ENCODE measurements at places on chromosomes 12 and 14. TPM values are rescaled to one million over a fixed set of nuclear protein-coding genes. Genes with fewer than 3 reads are reported as not detected.

Gene ADAMTS20
- 0.48 TPM for polyA plus RNA-seq

Gene RND1
- polyA plus RNA-seq = 0.52 TPM

DNA sequence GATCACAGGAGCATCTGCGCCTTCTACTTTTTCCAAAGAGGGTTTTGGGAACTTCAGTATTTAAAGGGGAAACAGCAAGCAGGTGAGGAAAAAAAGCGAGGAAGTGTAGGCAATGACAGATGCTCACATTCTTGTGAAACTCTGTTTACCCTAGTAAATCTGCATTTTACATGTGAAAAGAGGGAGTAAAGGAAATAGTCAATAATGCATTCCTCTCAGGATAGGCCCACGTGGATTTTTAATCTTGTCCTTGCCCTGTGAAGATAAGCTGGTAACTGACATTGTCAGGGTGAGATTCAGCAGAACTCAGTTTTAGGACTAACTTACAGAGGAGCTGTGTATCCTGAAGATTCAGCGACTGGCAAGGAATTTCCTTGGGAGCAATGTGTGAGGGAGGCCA lies 1119.2 kb upstream of the TMEM132C start:
- DNase-seq = no peak

GRCh38 chr12:5798242-5799015 lies 146.6 kb downstream of the ANO2 start:
- DNase-seq = no peak

DNA sequence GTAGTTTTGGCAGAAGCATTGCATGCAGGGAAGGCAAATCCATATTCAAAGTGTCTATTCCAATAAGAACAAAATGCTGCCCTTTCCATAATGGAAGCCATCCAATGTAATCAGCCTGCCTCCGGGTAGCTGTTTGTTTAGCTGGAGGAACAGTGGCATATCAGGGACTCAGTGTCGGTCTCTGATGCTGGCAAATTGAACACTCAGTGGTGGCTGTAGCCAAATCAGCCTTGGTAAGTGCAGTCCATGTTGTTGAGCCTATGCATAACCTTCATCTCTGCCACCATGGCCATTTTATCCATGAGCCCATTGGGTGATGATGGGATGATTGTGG lies 147.8 kb upstream of the MAX start:
- DNase-seq = no peak

GRCh38 chr14:52073251-52073650 lies 4.4 kb upstream of the NID2 start:
- DNase-seq = no peak

DNA sequence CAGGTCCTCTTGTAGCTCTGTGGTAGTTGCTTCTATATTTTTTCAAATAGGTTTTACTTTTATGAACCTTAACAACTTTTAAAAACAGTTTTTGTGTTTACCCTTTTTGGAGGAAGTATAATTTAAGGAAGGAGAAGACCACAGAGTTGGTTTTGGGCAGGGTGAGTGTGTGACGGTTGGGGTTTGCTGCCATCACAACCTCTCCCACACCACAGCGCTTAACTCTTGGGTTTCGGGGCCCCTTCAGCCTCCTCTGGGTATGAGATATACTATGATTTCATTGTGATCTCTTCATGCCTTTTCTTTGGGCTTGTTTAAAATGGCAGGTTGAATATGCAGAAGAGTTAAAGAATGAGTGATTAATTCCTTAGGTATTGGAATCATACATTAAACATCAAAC lies 228.7 kb upstream of the CRY1 start:
- no peak for DNase-seq

Gene HOXC10
- polyA plus RNA-seq = 49.1 TPM

DNA sequence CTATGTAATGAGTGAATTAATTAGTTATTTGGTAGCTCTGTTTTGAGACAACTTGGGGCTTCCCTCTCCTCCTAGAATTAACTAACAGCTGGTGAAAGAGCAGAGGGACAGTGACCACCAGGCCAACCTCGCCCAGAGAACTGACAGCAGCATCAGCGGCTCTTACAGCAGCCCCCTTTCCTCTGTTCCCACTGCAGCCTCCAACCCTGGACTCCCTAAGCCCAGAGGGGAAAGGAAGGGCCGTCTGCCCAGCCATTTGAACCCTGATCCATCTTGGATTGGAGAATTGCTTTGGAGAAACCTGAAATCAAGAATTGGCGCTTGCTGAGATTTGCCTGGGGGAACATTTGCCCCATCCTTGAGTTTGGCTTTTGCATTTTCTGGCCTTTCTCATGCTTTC lies 45.5 kb downstream of the B4GALNT3 start:
- DNase-seq = no peak

Gene CNTN1
- 12.7 TPM for polyA plus RNA-seq

DNA sequence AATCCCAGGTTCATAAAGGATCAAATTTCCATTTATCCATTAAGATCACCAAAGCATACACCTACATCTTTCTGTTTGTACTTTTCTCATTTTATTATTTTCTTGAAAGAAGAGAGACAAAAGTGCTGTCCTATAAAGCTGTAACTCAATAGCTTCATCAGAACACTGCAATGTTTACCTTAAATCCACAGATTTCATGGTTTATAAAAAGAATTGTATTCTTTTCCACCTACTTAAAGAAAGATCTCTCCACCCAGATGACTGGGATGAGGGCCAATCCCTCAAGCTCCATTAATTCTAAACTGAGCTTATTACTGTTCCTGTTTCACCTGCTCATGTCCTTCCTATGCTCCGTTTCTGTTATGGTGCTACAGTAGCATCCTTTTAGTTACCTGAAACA lies 470.6 kb downstream of the BCAT1 start:
- DNase-seq = no peak
